Smooth muscle cell of bladder (primary cell): ENCODE measurements at places on chromosomes 1 and 21. TPM values are rescaled to one million over a fixed set of nuclear protein-coding genes. Genes with fewer than 3 reads are reported as not detected.

Gene KRTAP7-1
- total RNA-seq: not detected in 2 replicates

Gene CGN
- total RNA-seq: under 0.01 TPM in 2 replicates

Gene GJC2
- total RNA-seq: 3.4 and 4.3 TPM in 2 replicates

Gene SYTL1
- 0.14 and 0.18 TPM in 2 replicates for total RNA-seq

Gene ZBTB8B
- under 0.01 TPM in 1 of 2 replicates, not detected in the other for total RNA-seq

Gene RAVER2
- 4.3 and 5.1 TPM in 2 replicates for total RNA-seq

Gene APCS
- total RNA-seq: not detected in 2 replicates

Gene RPTN
- total RNA-seq: not detected in 2 replicates

Gene MAEL
- under 0.01 TPM in 1 of 2 replicates, not detected in the other for total RNA-seq

Gene CFHR2
- total RNA-seq: not detected in 2 replicates

Gene RUNX3
- not detected in 2 replicates for total RNA-seq

Gene AIRE
- total RNA-seq: 0.09 and 0.14 TPM in 2 replicates

Gene POU3F1
- not detected in 2 replicates for total RNA-seq

Gene RNU1-1
- 3,030 and 4,050 TPM in 2 replicates for total RNA-seq

Gene HTR1D
- total RNA-seq: not detected in 2 replicates

Gene CDA
- total RNA-seq: 0.37 and 0.85 TPM in 2 replicates

Gene PANK4
- total RNA-seq: 14.8 and 17.7 TPM in 2 replicates

Gene CCT8
- total RNA-seq: 223 and 234 TPM in 2 replicates

Gene ZNF124
- 37.1 and 39.8 TPM in 2 replicates for total RNA-seq

Gene TBX15
- total RNA-seq: under 0.01 and 0.18 TPM in 2 replicates

Gene CCDC27
- not detected in 2 replicates for total RNA-seq
